ENCODE measurements at places on chromosomes 6 and 20.
A peak's percentile ranks its signal among the peaks of the same experiment; 100 is the strongest.

GRCh38 chr6:90049295-90049694 is 155.0 kb downstream of the GJA10 start:
- no peak for DNase-seq

- no peak for DNase-seq
Measured at GRCh38 chr20:45722047-45722446, at the start of gene SPINT4. Gene SPINT4, plus strand, starts transcription at chr20:45722347. Its CDS starts 21 bp downstream, at chr20:45722368.

GRCh38 chr6:112439432-112439831 is 92.3 kb downstream of the RFPL4B start:
- DNase-seq = no peak

GRCh38 chr6:114446342-114446741 is 103.5 kb upstream of the HS3ST5 start:
- no peak for DNase-seq

DNA sequence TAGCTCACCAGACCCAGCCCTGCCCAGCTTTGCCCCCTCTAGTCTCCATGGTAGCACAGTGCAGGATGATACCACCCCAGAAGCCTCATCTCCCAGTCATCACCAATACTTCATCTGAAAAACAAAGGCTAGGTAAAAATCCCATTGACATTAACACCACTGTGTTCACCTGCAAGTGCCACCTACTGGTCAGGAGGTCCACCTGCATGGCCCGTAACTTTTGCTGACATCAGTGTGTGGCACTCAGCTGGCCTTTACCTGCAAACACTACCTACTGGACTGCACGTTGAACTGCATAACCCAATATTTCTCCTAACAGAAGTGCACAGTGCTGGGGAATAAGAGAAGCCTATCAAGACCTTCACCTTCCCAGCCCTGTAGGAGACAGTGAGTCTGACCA is 234.7 kb upstream of the ADGRB3 start:
- DNase-seq = no peak

DNA sequence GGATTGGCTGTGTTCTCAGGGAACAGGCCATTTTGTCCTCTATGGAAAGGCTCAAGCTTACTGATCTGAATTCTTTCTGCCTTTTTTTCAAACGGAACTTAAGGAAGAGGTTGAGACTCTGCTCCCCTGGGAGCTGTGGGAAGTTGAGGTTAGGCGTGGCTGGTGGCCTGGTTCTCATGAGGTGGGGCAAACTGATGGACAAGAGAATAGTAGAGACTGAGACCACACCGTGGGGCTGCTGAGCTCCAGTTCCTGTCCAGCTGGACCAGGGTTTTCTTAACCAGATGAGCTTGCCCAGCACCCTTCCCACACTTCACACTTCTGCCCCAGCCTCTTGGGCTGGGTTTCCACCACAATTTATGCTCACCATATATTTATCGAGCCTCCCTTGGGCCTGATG is 6.1 kb downstream of the AP5S1 start:
- no peak for DNase-seq

GRCh38 chr6:155084431-155085123 is 89.5 kb downstream of the TIAM2 start:
- DNase-seq = no peak

- no peak for DNase-seq
Measured at GRCh38 chr20:16537025-16537665, 36.1 kb downstream of the KIF16B start.

- no peak for DNase-seq
Measured at GRCh38 chr20:63090682-63091571, 84.2 kb upstream of the BHLHE23 start.

- peak; percentile 62 for DNase-seq
Measured at GRCh38 chr6:83546636-83547035, 34.3 kb downstream of the PRSS35 start.

DNA sequence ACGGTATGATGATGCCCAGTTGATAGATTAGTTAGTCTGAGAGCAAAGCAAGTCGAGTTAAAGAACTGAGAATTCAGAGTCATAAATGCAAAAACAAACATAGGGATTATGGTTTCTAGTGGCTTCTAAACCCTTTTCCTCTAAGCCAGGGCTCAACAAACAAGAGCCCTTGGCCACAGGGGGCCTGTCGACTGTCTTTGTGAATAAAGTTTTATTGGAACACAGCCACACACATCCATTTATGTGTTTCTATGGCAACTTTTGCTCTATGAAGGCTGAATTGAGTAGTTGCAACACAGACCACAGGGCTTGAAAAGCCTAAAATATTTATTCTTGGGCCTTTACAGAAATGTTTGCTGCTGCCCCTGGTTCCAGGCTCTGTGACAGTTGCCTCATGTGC is 76.2 kb downstream of the SLC24A3 start:
- no peak for DNase-seq

GRCh38 chr6:126094411-126094810 is 108.1 kb downstream of the TRMT11 start:
- no peak for DNase-seq

GRCh38 chr20:36544134-36545018 is 3.1 kb downstream of the MYL9 start:
- no peak for DNase-seq

- DNase-seq = no peak
Measured at GRCh38 chr20:48076747-48077146, 291.5 kb upstream of the SULF2 start.

GRCh38 chr6:6711832-6712448 is 123.4 kb downstream of the LY86 start:
- DNase-seq = peak; percentile 75

GRCh38 chr6:157385482-157385881 is 4.5 kb downstream of the ZDHHC14 start:
- DNase-seq = peak; percentile 68

- DNase-seq = peak; percentile 62
Measured at GRCh38 chr6:26126394-26127235, 39.4 kb downstream of the HFE start.
